WTC11 (cell line): ENCODE measurements at places on chromosomes 12 and 14. TPM values are rescaled to one million over a fixed set of nuclear protein-coding genes. Genes with fewer than 3 reads are reported as not detected.

The SCN8A gene
- total RNA-seq, result 13.2 to 14.4 TPM (median 13.2 TPM) in 3 replicates

The FBRSL1 gene
- total RNA-seq, result 120 to 129 TPM (median 126 TPM) in 3 replicates

The DTX1 gene
- total RNA-seq, result 6.2 to 9.2 TPM (median 7.7 TPM) in 3 replicates

The ZBTB42 gene
- total RNA-seq, result 5.4 to 6.4 TPM (median 5.5 TPM) in 3 replicates

The ASCL1 gene
- total RNA-seq, result 0.07 to 0.14 TPM (median 0.07 TPM) in 3 replicates

The AMDHD1 gene
- 0.62 to 1.6 TPM (median 1.1 TPM) in 3 replicates for total RNA-seq

The SSTR1 gene
- 1.7 to 1.9 TPM (median 1.7 TPM) in 3 replicates for total RNA-seq

The TCP11L2 gene
- total RNA-seq, result 11.9 to 12.8 TPM (median 12.3 TPM) in 3 replicates

The CYP46A1 gene
- total RNA-seq, result 0.57 to 0.77 TPM (median 0.73 TPM) in 3 replicates

The CCDC175 gene
- total RNA-seq, result 0.16 to 0.27 TPM in 2 of 3 replicates, not detected in the other

The KRT75 gene
- not detected in 3 replicates for total RNA-seq

The SRSF5 gene
- 256 to 288 TPM (median 275 TPM) in 3 replicates for total RNA-seq

The KRT1 gene
- total RNA-seq, result not detected in 3 replicates

The MYF6 gene
- 0.15 to 0.39 TPM in 2 of 3 replicates, not detected in the other for total RNA-seq

The ZNF605 gene
- 15.7 to 21.1 TPM (median 18.3 TPM) in 3 replicates for total RNA-seq

The MYL2 gene
- not detected in 3 replicates for total RNA-seq

The MARS1 gene
- total RNA-seq, result 283 to 367 TPM (median 314 TPM) in 3 replicates

The HCAR3 gene
- total RNA-seq, result not detected in 3 replicates

The CLEC7A gene
- total RNA-seq, result 0.09 to 0.92 TPM (median 0.48 TPM) in 3 replicates

The SMCO2 gene
- total RNA-seq, result 0.32 to 0.71 TPM (median 0.52 TPM) in 3 replicates

The TBK1 gene
- total RNA-seq, result 15.9 to 17.7 TPM (median 16.8 TPM) in 3 replicates

The CCDC38 gene
- 0.07 TPM in 1 of 3 replicates, not detected in the others for total RNA-seq

The NID2 gene
- total RNA-seq, result 5.4 to 8.5 TPM (median 6.3 TPM) in 3 replicates

The ZC2HC1C gene
- total RNA-seq, result 1.3 to 1.8 TPM (median 1.6 TPM) in 3 replicates

The BCL2L14 gene
- 0.87 to 0.94 TPM (median 0.90 TPM) in 3 replicates for total RNA-seq

The BRF1 gene
- 23.9 to 26.5 TPM (median 26.4 TPM) in 3 replicates for total RNA-seq

The TNS2 gene
- 3.4 to 7.7 TPM (median 4.1 TPM) in 3 replicates for total RNA-seq

The SPTSSA gene
- 21.7 to 24.5 TPM (median 22.5 TPM) in 3 replicates for total RNA-seq

The OR6J1 gene
- total RNA-seq, result not detected in 3 replicates

The ART4 gene
- not detected in 3 replicates for total RNA-seq

The HHIPL1 gene
- 1.2 to 2.0 TPM (median 1.5 TPM) in 3 replicates for total RNA-seq

The MVK gene
- 13.2 to 15.3 TPM (median 13.9 TPM) in 3 replicates for total RNA-seq

The EXOC3L4 gene
- total RNA-seq, result 0.21 to 0.42 TPM (median 0.30 TPM) in 3 replicates

The INSM2 gene
- total RNA-seq, result 0.07 TPM in 1 of 3 replicates, not detected in the others

The RBMS2 gene
- 11.8 to 16.7 TPM (median 16.1 TPM) in 3 replicates for total RNA-seq

The CLBA1 gene
- 2.6 to 3.8 TPM (median 2.8 TPM) in 3 replicates for total RNA-seq

The C1R gene
- total RNA-seq, result 8.4 to 9.8 TPM (median 8.9 TPM) in 3 replicates

The CARMIL3 gene
- total RNA-seq, result 10.6 to 13.0 TPM (median 11.4 TPM) in 3 replicates

The FOS gene
- total RNA-seq, result 23.9 to 57.4 TPM (median 50.8 TPM) in 3 replicates

The GALNT16 gene
- total RNA-seq, result 3.0 to 4.5 TPM (median 3.8 TPM) in 3 replicates

The WNT1 gene
- not detected in 3 replicates for total RNA-seq

The PGF gene
- total RNA-seq, result 5.0 to 6.7 TPM (median 6.5 TPM) in 3 replicates

The STX2 gene
- total RNA-seq, result 21.1 to 23.2 TPM (median 22.7 TPM) in 3 replicates

The ST8SIA1 gene
- 2.3 to 2.8 TPM (median 2.3 TPM) in 3 replicates for total RNA-seq

The CSRP2 gene
- 157 to 179 TPM (median 176 TPM) in 3 replicates for total RNA-seq

The ZNF219 gene
- 149 to 154 TPM (median 149 TPM) in 3 replicates for total RNA-seq

The MMP14 gene
- 81.6 to 94.4 TPM (median 83.9 TPM) in 3 replicates for total RNA-seq

The LRRIQ1 gene
- 0.46 to 1.3 TPM (median 0.82 TPM) in 3 replicates for total RNA-seq

The FOXG1 gene
- 0.09 to 0.18 TPM (median 0.16 TPM) in 3 replicates for total RNA-seq

The CLEC1A gene
- total RNA-seq, result not detected in 3 replicates

The KLHL33 gene
- total RNA-seq, result 0.07 to 0.18 TPM (median 0.17 TPM) in 3 replicates

The PMCH gene
- not detected in 3 replicates for total RNA-seq

The TOX4 gene
- 49.1 to 53.0 TPM (median 52.4 TPM) in 3 replicates for total RNA-seq

The FAM90A1 gene
- total RNA-seq, result 0.35 to 0.44 TPM (median 0.39 TPM) in 3 replicates

The SLC8A3 gene
- total RNA-seq, result 0.57 to 0.89 TPM (median 0.63 TPM) in 3 replicates
